Epithelial cell of proximal tubule (primary cell): ENCODE measurements at places on chromosomes 16 and 17. TPM values are rescaled to one million over a fixed set of nuclear protein-coding genes. Genes with fewer than 3 reads are reported as not detected.

DNA sequence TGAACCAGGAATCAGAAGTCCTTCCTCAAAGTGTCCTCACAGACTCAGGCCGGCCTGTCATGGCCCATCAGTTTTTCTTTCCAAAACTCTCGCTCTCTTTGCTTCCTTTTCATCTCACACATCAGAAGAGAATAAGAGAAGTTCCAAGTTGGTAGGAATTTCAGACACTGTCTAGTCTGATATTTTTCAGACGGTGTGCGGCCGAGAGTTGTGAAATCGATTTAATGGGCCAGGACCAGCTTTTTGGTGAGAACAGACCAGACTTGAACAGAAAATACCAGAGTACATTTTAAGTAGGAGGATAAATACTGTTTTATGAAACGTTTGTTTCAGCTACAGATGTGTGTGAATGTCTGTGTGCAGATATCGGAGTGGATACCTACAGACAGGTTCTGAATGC lies 24.8 kb upstream of the RCVRN start:
- DNase-seq = no peak

- DNase-seq = no peak
Observed at GRCh38 chr16:27318392-27319256, 4.8 kb downstream of the IL4R start.

GRCh38 chr16:26605626-26606271 lies 461.0 kb upstream of the C16orf82 start:
- DNase-seq = no peak

DNA sequence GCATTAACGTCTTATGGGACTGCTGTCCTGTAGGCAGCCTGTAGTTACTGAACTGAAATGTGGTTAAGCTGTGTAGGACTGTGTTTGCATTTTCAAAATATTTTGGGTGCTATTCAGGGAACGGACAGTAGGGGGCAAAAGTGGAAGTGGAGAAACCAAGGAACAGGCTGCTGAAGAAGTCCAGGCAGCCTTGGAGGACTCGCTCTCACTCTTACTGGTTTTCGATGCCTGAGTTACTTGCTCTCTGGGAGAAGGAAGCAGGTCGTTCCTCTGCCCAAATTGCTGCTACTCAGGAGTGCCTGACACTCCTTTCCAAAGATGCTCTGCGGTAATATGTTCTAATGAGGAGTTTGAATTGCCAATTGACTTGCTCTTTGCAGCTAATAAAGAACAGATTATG lies 64.5 kb upstream of the RBFOX1 start:
- DNase-seq = no peak

GRCh38 chr16:8585857-8586256 lies 4.5 kb downstream of the TMEM114 start:
- no peak for DNase-seq

- no peak for DNase-seq
Observed at GRCh38 chr17:64269687-64270649, 6.9 kb upstream of the TEX2 start.

GRCh38 chr17:21012736-21013135 lies 30.1 kb downstream of the USP22 start:
- no peak for DNase-seq

- DNase-seq = no peak
Observed at GRCh38 chr17:78981010-78981888, 1.5 kb upstream of the LGALS3BP start.

GRCh38 chr17:7403043-7403726 lies 712 bp downstream of the TMEM256 start:
- no peak for DNase-seq

DNA sequence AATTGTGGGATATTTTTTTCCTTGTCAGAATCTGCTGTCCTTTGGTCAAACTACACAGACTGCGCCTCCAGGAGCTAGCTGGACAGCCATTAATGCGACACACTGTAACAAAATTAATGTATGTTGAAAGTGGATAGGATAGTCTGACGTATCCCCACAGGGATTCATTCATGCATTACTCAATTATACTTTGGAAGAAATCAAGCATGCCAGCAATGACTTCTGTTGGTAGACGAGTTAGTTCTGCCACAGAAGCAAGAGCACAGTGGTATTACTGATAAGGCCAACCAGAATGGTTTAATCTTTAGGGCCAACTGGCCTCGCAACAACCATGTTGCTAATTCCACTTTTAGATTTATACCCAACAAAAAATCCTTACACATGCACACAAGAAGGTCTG lies 106.4 kb upstream of the TOB1 start:
- DNase-seq = no peak

- DNase-seq = no peak
Observed at GRCh38 chr16:78706637-78707036, 607.2 kb downstream of the WWOX start.

DNA sequence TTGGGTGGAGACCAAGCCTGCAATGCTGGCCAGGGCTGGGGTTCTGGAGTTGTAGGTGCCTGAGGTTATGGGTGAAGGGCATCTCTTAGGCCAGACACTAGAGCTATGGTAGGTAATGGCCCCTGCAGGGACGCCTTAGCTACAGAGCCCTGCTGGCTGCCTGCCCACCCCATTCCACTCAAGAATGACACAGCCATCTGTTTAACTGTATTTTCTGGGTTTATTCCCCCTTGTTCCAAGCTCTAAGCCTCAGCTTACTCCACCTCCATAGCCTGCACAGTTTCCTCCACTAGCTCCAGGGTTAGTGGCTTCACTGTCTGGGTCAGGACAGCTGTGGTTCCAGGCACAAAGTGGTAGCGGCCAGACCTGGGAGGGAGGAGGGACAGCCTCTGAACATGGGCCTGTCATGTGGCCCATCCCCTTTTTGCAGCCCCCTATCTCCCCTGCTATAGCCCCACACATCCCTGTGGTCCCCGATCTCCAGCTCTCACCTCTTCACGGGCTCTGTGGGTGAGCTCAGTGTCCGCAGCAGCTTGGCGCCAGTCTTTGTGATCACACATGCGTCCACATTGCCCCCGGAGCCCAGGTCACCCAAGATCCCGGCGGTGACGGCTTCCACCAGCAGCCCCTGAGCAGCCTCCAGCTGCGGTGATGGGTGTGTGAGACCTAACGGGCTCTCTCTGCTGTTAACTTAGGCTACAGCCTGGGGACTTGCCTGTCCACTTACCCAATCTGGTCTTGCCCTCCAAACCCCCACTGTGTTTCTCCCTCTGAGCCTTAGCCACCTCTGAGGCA lies 2.1 kb downstream of the PSMB10 start:
- DNase-seq = no peak

- DNase-seq = no peak
Observed at GRCh38 chr17:9519583-9520272, 55.9 kb downstream of the STX8 start.

GRCh38 chr17:17537311-17538099 lies 41.3 kb upstream of the RASD1 start:
- DNase-seq = no peak

DNA sequence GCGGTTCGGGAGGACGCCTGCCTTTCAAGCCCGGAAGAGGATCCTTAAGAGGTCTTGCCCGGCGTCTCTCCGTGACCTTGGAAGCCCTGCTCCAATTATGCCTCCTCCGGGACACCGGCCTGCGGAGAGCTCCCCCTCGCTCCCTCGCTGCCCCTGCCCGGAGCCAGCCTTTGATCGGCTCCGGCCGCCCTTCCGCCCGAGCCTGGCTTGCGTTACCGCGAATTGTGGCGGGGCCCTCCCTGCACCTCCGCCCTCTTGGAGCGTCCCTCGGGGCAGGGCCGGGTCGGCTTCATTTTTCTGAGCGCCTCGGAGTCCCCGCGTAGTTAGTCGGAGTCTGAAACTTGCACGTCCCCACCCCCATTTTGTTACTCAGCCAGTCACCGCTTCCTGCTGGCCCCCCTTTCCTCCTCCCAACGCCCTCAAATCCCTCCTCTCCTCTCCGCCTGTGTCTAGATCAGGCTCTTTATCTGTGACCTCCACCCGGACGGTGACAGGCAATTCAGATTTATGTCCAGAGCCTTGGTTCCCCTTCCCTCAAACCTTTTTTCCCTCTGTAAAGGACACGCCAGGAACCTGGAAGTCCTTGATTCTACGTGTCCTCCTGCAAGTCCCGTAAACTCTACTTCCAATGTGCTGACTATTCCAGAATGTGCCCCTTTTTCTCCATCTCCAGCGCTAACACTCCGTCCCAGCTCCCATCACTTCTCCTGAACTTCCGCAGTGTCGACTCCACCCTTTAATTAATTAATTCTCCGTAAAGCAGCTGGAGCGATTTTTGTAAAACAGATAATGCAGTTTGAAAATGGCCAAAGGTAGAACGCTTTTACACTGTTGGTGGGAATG lies 569 bp upstream of the RABEP2 start:
- DNase-seq = no peak

DNA sequence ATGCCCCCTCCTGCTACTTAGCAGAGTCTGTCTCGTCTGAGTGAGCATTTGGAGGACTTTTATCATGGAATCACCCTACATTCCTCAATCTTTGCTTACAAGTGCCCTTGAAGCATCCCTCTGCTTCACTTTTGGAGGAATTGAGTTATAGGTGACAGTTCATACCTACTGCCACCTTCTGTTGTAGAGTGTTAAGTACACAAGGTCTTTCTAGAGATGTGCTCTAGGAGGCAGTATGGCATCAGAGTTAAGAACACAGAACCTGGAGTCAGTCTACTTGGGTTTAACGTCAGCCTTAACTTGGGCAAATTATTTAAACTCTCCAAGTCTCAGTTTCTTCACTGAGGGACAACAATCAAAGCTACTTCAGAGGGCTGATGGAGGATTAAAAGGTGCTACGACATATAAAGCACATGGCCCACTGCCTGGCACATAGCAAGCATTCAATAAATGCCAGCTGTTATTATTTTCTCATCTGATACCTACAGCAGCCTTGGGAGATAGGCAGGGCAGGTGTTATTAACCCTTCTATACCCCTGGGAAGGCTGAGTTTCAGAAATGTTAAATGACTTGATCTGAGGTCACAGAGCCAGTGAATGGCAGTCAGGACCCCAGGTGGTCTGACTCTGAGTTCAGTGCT lies 62.2 kb downstream of the UTP18 start:
- peak; percentile 3 for DNase-seq

DNA sequence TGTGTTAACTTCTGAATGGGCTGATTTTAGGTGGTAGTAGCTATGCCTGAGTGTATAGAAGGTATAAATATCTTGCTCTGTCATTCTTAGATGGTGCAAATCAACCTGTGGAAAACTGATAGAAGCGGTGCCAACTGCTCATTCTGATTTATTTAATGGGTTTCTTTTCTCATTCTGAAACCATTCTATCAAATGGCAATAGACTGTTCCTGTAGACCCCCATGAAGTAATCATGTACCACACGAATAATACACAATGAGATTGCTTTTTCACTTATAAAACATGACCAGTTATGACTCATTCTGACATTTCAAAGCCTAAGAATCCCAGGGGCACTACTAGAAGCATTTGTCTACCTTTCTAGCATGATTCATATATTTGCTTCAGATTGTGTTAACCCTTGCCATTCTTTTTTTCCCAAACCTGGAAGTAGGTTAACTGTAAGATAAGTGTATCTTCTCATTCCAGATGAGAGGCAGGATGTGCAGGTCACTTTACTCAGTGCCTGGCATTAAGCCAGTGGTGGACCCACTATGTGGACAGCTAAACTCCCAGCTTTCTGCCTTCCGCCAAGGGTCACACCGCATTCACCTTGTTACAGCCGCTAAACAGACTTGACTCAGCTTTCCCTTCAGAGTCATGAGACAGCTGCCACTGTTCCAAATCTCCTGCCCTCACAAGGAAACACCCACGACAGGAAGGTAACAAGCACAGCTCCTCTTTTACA lies 16.4 kb upstream of the SLC16A11 start:
- DNase-seq = peak; percentile 88

GRCh38 chr17:65054602-65055001 lies 1.9 kb downstream of the GNA13 start:
- no peak for DNase-seq

DNA sequence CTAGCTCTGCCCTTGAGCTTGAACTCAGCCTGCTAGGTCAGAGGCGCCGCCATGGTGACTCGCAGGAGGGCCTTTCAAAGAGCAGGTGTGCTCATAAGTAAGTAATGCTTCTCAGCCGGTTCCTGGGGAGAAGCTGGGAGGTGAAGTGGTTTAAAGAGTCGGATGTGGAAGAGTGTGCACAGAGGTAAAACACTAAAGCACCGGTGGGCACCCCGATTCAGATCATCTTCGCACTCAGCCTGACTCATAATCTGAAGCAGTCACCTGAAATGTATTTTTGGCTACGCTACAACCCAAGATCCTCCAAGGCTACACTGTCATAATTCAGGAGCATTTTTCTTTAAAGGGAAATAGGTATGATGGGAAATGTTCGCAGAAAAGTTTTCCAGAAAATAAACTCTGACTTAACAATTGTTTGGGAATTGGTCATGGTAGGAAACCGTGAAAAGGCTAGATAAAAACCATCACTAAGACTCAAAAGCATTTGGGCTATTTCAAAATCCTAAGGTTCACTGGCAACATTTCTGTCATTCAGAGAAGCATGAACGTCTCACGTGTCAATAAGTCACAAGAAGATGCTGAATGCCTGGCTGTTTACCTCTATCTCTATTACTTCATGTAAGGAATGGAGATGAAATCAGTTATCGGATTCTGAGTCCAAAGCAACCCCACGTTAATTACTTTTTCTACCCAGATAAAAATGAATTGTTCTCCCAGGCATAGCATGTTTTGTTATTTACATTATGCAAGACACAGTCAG lies 17.8 kb downstream of the CDH8 start:
- DNase-seq = no peak

DNA sequence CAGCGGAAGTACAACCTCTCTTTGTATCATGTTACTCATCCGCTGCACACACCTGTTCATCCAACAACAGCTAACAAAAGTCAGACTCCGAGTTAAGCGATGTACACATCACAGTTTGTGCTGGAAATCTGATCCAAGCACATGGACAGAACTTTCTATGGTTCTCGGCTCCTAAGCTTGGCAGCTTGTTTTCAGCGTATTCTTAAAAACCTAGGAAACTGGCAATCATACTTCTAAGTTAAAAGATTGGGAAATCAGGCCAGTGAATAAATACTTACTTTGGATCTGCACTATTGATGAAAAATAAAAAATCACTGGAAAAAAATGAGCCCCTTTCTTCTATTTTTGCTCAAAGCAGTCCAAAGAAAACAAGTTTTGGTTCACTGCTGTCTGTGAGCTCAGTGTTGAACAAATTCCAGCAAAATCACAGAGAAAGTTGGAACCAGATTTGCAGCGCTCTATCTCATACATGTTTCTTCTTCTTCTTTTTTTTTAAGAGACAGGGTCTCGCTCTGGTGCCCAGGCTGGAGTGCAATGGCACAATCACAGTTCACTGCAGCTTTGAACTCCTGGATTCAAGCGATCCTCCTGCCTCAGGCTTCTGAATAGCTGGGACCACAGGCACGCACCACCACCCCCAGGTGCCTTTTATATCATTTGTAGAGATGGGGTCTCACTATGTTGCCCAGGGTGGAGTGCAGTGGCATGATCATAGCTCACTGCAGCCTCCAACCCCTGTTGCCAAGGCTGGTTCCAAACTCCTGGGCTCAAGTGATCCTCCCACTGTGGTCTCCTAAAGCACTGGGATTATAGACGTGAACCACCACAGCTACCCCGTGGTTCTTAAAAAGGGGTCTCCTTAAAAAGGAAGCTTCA lies 71.6 kb upstream of the CREBBP start:
- no peak for DNase-seq

- DNase-seq = no peak
Observed at GRCh38 chr16:57604177-57604576, 24.3 kb upstream of the ADGRG1 start.

- DNase-seq = no peak
Observed at GRCh38 chr17:20120836-20121235, 111.7 kb downstream of the SPECC1 start.

Gene CCL7
- total RNA-seq = 0.17 TPM in 1 of 2 replicates, not detected in the other

Gene BAHCC1
- total RNA-seq = 4.8 and 6.2 TPM in 2 replicates

Gene PARD6A
- 13.3 and 15.9 TPM in 2 replicates for total RNA-seq

Gene CES5A
- total RNA-seq = not detected in 2 replicates

Gene AGRP
- total RNA-seq = not detected in 2 replicates

Gene ASIC2
- total RNA-seq = 0.23 and 0.51 TPM in 2 replicates
